ENCODE measurements at places on chromosomes 4 and X.

DNA sequence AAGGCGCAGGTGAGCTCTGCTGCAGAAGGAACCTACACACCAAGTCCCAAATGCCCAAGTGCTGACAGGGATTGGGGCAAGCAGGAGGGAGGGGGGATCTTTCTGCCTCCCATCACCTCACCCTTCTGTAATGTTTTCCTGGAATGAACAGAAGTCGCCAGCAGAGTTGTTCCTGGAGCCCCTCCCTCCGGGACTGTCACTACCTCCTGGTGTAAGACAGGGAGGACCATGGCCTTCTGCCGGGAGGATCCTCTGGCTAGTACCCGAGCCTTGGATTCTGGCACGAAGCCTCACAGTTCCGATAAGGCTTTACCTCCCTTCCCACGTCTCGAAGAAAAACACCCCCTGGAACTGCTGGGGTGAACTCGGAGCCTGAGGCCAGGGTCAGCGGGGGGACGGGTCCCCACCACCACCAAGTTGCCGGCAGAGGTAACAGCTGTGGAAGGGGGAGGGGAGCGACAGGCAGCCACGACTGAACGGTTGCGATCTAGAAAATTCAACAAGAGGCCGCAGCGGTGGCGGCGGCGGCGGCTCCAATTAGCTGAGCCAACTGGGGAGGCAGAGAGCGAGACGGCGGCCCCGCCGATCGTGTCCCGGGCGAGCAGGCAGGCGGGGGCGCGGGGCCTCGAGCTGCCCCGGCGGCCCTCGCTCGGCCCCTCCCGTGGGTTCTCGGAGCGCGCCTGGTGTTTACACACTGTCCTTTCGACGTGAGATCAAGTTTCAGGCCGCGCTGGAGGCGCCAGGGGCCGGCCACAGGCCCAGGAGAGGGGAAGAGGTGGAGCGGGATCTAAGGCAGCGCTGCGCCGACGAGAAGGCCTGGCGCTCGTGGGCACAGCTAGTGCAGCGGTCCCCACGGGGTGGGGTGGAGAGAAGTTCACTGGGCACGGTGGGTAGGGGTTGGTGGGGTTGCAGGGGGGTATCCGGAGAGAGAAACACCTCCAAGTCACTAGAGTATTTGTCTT, 53.7 kb upstream of the BCOR start:
- no peak for DNase-seq

- no peak for DNase-seq
Measured at GRCh38 chrX:54230435-54231148, 47.5 kb upstream of the FAM120C start.

- no peak for DNase-seq
Measured at GRCh38 chrX:314781-315595, 3.6 kb downstream of the GTPBP6 start.

GRCh38 chr4:184743650-184744049, 9.8 kb upstream of the CENPU start:
- DNase-seq, result no peak

DNA sequence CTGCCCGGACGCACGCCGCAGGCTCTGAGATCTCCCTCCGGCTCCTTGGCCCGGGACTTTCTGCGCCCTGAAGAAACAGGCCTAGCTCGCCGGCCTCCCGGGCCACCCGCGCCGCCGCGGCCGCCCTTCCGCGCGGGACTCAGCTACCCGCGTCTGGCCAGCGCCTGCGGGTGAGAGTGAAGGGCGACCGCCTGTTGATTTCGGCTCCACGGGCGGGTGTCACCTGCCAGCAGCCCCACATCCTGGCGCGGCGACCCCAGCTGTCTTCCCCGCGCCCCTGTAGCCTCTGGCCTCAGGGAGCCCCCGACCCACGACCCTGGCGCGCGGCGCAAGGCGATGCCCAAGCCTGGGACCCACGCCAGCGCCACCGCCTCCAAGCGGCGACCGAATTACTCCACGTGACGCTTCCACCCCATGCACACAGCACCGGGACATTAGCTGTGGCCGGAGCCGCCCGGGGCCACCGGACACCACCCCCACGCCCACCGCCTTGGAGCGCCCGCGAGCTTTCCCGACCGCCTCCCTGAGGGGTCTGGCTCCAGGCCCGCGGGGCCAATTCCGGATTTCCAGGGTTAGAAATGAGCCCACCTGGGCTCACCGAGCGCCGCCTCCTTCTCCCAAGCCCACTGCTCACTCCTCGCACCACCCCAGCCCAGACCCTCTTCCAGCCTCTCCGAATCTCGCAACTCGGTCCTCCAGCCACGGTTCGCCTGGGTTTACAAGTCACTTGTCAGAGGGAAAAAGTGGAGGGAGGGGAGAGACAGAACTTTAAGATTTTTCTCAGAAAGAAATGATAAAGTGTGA, 10.2 kb downstream of the ARX start:
- no peak for DNase-seq

DNA sequence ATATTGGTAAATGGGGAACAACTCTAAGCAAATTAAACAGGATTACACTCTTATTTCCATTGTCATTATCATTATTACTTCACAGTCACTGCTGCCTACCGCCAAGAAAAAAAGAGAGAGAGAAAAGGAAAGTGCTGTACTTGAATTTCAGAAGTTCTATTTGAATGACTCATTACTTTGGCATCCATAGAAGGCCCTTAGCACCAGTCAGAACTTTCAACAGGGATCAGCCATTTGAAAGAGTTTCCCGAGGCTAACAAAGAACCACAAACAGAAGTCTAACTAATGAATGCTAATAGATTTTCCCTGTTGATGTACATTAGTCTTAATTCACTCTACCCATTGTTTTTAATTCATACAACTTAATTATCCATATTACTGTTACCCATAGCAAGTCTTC, 116.3 kb downstream of the SHROOM4 start:
- peak; percentile 54 for DNase-seq

DNA sequence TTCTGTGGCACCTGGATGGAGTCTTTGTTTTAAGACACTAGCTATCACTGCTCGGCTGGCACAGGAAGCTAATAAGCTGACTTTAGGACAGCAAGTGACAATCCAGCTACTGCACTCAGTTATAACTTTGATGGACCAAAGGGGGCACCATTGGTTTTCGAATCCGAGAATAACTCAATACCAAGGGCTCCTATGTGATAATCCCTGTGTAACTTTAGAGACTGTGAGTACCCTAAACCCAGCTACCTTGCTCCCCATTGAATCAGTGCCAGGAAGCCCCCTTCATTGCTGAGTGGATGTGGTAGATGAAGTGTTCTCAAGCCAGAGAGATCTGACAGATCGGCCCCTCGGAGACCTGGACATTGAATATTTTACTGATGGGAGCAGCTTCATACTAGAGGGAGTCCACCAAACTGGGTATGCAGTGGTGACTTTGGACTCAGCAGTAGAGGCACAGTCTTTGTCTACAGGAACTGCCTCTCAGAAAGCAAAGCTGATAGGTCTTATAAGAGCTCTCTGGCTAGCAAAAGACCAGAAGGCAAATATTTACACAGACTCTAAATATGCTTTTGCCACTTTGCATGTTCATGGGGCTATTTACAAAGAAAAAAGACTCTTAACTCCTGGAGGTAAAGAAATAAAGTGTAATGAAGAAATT, 35.5 kb upstream of the UGT2B7 start:
- no peak for DNase-seq

DNA sequence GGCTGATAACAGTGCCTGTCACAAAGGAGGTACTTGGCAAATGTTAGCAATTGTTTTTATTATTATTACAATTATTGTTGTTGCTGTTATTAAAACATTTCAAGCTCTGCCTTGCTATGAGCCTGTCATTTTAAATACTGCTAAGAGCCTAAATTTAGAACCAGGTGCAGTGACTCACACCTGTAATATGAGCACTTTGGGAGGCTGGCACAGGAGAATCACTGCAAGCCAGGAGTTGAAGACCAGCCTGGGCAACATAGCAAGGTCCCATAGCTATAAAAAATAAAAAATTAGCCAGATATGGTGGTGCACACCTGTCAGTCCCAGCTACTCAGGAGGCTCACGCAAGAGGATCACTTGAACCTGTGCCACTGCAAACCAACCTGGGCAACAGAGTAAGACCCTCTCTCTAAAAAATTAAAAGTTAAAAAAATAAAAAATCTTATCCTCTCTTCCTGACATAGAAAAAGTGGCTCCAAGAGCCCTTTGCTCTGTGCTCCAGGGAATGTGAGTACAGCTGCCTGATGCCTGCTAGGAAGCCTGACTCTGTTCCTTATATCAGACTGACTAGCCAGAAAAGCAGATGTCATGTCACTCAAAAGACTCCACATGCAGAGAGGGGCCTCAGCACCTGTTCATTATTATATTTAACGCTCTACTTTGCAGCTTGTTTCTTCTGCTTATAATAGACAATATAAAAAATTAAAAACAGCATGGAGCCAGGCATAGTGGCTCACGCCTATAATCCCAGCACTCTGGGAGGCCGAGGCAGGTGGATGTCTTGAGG, 234.0 kb downstream of the OPHN1 start:
- DNase-seq, result no peak

- DNase-seq, result no peak
Measured at GRCh38 chr4:153453402-153453801, 12.8 kb upstream of the TMEM131L start.

DNA sequence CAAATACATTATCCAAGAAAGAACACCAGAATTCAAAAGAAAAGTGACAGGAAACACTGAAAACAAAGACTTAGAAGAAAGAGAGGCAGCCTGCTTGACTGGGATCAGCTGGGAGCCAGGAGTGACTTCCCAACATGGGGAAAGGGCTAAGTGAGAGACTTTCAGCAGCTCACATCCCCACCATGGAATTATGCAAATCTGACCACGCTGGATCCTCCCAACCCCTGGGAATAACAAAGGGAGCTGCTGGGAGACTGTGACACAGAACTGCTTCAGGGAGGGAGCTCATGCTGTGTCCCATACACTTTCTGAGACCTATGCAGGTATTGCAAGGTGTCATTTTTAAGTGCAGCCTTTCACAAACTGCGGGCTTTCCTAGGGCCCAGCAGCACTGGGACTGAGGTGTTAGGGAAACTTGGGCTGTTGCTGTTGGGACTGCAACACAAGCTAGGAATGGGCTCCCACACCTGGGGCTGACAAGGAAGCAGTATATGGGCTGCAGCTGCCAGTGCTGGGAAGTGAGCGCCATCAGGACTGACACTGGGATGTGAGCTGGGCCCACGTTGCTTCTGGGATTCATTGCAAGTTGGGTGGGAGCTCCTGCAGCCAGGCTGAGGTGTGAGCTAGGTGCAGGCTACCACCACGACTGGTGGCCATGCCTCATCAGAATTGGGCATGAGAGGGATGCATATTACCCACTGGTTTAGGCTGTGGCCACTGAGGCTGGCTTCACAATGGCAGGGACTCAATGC, 139.1 kb downstream of the KDR start:
- no peak for DNase-seq

DNA sequence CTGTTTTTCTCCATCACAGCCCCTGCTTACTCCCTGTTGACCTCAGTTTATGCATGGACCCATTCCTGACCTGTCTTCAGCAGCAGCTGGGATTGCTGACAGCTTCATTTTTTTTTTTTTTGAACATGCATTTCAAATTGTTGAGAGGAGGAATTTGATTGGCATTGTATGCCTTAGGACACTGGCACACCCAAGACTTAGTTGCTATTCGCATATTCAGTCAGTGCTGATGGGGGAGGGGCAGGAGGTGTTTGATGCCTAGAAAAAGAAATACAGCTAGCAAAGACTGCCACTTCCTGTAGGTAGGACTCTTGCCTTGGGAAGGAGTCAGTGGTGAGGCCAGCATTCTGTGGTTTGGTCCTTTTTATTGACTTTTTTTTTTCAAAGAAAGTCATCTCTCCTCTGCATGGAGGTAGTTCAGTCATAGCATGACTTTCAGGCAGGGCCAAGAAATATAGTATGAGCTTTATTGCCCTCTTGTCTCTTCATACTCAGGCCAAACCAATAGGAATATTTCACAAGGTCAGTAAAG, 33.6 kb upstream of the XK start:
- DNase-seq, result no peak

DNA sequence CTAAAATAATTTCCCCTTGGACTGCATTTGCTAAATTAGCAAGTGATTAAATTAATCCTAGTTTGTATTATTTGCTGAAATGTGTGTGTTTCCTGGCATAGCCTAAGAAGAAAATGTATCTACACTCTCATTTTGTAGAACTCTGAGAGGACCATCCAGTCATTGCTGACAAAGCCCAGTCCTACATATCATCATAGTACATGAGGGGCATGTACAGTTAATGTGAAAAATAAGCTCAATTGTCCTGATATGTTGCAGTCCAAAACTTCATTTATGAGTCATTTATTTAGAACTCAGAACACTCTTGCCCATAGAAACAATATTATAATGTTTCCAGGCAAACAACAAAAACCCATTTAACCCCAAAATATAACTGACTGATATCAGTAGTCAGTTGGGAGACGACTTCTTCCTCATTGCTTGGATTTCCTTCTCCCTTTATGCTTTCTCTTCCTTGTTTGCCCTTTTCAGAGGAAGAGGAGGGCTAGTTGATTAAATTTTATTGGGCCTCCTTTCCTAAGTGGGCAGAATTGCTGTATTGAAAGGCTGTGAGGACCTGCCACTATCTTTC, 26.9 kb upstream of the BBS12 start:
- no peak for DNase-seq

Measured in RWPE1 (cell line).